Activated naive CD4-positive, alpha-beta T cell (primary cell): ENCODE measurements at places on chromosomes 7 and 10.

DNA sequence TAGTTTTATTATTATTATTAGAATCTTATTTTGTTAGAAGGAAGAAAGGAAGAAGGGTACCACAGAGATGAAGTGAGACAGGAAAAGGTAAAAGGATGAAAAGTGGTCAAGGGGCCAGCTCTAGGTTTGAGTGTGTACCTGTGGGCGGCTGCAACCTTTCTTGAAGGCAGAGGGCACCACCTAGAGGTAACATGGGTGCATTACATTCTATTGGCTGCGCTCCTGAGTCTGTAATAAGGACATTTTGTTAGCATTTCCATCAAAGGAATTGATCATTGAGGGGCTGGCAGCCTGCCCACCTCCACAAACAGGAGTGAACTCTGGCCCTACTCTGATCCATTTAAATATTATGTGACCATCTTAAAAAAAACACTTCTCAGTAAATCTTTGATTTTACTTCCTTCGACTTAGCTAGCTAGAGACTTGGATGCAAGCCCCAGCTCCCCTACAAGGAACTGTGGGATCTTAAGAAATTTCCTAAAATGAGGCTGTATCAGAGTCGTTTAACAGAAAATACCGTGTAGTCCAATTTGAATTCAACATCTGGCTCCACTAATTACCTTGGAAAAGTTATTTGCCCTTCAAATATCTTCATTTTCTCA, 610.4 kb downstream of the IPMK start:
- DNase-seq, result no peak

GRCh38 chr10:23370106-23370505, 25.5 kb upstream of the C10orf67 start:
- no peak for DNase-seq

DNA sequence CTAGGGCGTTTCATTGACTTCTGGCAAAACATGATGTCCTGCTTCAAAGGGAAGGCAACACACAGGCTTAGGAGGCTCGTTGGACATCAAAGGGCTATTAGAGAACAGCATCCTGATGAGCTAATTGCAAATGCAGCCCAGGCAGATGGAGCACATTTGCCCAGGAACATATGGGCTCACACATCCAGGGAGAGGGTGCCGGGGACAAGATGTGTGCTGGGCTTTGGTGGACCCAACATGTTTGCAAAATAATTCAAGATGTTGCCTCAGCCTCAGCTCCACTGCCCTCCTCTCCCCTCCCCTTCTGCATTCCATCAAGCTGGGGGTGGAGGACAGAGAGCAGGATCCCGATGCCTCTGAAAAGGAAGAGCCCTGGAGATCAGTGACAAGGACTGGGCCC, 217.1 kb upstream of the ZMIZ1 start:
- no peak for DNase-seq

DNA sequence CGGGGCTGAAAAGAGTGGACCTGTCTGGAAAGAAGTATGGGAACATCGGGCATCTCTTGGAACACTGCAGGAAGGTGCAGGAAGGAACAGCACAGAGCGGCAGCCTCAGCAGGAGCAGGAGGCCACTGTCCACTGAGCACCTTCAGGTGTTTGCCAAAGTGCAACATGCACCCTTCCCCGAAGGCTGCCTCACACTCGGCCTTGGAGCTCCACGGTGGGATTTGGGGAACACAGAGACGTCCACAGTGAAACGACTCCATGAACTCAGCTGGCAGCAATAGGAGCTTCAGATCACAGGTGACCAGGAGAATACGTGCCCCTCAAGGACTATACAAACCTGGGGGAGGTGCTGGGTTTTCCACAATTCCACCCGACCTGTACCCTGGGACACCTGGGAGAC, 140.3 kb upstream of the RET start:
- no peak for DNase-seq

GRCh38 chr10:117365612-117366011, 9.6 kb downstream of the PDZD8 start:
- DNase-seq, result no peak

- no peak for DNase-seq
Measured at GRCh38 chr10:79459243-79459642, 13.8 kb upstream of the ZCCHC24 start.
